Muscle of leg (tissue), 16 donors: ENCODE measurements at places on chromosomes 1 and 21. TPM values are rescaled to one million over a fixed set of nuclear protein-coding genes. Genes with fewer than 3 reads are reported as not detected.

GRCh38 chr1:207172885-207173284 is 68.9 kb downstream of the C4BPA start:
- DNase-seq = peak; percentile 8

- peak; percentile 48 for DNase-seq
Measured at GRCh38 chr1:150150133-150151021, 661 bp downstream of the PLEKHO1 start.

GRCh38 chr1:110081061-110081460 is 10.6 kb upstream of the ALX3 start:
- DNase-seq = no peak

DNA sequence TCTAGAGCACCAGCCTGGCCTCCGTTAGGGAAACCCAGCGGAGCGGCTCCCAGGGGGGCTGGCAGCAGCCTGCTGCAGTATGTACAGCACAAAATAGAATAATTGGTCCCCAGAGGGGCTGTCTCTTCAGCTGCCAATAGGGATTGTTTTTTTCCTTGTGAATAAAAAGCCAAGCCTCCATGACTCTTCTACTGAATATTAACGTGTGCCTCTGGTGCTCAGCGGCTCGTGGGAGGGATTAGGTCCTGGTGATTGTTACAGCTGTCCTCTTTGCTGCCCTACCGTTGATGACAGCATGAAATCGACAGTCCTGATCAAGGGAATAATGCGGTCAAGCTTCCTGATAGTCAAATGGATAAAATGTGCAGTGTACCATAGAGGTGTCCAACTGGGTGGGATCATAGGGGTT is 190.7 kb upstream of the RUNX1 start:
- DNase-seq = peak; percentile 40

DNA sequence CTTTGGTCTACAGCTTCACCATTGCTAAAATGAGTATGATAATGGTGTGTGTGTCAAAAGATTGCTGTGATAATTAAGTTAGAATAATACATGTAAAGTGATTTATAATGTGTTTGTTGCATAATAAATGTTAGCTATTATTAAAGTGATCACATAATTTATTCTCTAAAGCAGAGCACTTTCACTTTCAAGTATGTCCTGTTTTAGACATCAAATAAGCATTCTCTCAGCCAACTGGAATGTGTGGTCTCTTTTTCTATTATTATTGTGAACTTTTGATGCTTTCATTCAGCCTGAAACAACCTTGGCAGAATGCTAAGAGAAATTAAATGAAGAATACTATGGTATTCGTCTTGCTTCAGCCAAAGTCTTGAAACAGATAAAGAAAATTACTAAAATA is 102.8 kb upstream of the COL11A1 start:
- DNase-seq = no peak

GRCh38 chr1:157482174-157482573 is 70.1 kb downstream of the FCRL5 start:
- DNase-seq = no peak

- DNase-seq = peak; percentile 67
Measured at GRCh38 chr1:9376886-9377333, 84.2 kb downstream of the SPSB1 start.

AGBL4 gene
- polyA plus RNA-seq = 0.20 TPM

DNA sequence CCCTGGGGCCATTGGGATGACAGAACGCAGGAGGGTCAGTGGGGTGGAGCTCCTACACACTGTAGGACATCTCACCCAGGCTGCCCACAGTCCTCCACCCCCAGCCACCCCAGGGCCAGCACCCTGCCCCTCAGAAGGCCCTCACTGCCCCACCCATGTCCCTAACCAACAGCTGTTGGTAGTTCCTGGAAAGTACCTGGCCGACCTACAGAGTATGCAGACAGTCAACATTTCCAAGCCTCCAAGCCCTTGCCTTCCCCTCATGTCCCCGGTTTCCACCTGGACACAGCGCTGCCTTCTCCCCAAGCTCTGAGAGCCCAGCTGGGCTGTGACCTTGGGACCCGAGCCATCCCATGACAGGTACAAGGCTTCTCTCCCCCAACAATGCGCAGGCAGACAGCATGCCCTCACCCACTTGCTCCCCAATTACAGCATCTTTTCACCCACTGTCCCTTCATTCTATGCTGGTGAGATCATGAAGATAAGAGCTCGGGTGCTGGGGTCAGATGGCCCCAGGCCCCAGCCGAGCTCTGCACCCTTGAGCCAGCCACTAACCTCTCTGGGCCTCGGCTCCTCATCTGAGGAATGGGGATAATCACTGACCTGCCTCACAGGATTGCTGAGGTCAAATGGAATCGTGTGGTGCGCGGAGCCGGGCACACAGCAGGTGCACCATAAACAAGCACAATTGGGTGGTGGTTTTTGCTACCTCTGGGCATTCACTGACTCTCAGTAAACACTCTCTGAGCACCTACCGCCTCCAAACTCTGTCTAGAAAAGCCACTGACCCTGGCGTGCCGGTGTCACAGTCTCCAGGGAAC is 11.2 kb downstream of the LAPTM5 start:
- DNase-seq = no peak

DNAI4 gene
- polyA plus RNA-seq = 3.8 TPM

DNA sequence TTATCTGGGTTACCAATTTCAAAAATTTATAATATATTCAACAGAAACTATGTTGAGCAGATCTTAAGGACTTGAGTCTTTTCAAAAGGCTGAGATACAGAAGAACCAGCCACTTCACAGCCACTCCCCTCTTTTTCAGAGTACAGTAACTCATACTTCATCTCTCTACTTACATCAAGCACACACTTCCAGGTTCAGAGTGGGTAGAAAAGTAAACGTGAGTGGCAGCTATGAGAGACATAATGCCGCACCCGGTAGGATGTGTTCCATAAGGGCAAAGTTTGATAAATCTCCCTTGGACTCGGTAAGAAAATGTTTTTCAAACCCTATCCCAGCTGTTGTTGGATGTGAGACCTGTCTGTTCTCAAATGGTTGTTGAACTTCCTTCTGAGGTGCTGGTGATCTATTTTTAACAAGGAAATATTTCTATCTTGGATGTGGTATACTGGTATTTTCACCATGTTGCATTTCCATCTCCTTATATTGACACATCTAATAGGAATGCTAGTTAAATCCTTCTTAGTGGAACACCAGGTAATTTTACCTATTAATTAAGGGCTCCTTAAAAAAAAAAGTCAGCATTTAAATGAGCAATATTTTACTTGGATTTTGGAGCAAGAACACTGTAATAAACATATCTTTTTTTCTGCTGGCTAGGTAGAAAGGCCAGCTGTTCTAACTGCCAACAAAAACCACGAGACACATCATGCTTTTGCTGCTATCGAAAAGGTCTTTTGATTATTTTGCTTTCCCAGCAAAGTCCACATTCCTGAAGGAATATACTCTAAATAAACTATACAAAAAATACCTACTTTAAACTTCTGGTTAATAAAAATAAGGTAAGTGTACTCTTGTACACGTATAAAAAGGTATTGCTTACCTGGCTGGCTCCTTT is 28.2 kb downstream of the CNN3 start:
- DNase-seq = no peak

MIXL1 gene
- 0.36 TPM for polyA plus RNA-seq

- no peak for DNase-seq
Measured at GRCh38 chr1:43973981-43974442, 748 bp upstream of the ATP6V0B start.

- DNase-seq = peak; percentile 85
Measured at GRCh38 chr1:102853136-102853535, 255.2 kb downstream of the COL11A1 start.

TGFB2 gene
- polyA plus RNA-seq = 61.1 TPM

GRCh38 chr1:244665771-244666217 is 12.9 kb downstream of the DESI2 start:
- DNase-seq = peak; percentile 74

- peak; percentile 17 for DNase-seq
Measured at GRCh38 chr1:195188821-195189220, 1419.4 kb downstream of the KCNT2 start.

RNF186 gene
- 0.72 TPM for polyA plus RNA-seq

DNA sequence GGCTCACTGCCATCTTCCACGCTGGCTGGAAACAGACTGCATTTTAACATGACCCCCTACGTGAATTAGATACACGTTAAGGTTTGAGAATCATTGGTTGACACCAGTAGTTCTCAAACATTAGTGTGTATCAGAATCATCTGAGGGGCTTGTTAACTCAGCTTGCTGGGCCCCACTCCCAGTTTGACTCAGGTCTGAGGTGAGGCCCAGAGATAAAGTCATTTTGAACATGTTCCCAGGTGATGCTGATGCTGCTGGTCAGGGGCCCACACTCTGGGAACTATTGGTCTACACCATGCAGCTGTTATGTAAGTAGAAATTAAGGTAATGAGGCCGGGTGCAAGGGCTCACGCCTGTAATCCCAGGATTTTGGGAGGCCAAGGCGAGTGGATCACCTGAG is 1.3 kb downstream of the LSM10 start:
- no peak for DNase-seq

RGS4 gene
- polyA plus RNA-seq = 1.8 TPM

- DNase-seq = peak; percentile 60
Measured at GRCh38 chr1:199460933-199461332, 566.6 kb upstream of the NR5A2 start.

DNA sequence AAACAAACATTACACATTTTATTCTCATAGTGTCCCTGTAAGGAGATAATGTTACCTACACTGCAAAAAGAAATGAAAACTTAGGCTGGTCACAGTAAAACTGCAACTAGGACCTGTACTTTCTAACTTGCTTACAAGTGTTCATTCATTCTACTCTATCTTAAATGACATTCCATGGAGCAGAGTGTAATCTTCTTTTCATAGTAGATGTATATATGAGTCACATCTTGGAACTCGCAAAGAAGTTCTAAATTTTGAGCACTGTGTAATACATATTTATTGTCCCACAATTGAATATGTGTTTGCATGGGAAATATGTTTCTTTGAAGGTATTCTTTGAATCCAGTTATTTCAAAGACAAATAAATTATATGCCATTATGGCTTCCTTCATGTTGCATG is 1258.5 kb upstream of the ADGRL2 start:
- peak; percentile 38 for DNase-seq

OR2L13 gene
- polyA plus RNA-seq = not detected

DNA sequence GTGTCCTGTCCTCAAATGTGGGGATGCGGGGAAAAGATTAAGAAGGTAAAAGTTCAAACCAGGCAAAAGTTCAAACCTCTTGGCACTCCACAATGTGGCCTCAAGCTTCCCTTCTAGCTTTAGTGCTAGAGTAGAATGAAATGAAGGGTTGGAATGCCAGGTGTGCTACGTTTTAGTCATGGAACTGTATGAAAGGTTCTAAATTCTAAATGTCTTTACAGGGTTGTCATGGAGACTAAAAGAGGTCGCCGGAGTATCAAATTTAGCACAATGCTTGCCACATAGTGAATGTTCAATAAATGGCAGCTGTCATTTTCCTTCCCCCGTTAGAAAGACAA is 57.2 kb upstream of the LRRC8D start:
- DNase-seq = no peak

- no peak for DNase-seq
Measured at GRCh38 chr1:29196863-29197589, 15.3 kb upstream of the SRSF4 start.

GJA8 gene
- not detected for polyA plus RNA-seq

DNA sequence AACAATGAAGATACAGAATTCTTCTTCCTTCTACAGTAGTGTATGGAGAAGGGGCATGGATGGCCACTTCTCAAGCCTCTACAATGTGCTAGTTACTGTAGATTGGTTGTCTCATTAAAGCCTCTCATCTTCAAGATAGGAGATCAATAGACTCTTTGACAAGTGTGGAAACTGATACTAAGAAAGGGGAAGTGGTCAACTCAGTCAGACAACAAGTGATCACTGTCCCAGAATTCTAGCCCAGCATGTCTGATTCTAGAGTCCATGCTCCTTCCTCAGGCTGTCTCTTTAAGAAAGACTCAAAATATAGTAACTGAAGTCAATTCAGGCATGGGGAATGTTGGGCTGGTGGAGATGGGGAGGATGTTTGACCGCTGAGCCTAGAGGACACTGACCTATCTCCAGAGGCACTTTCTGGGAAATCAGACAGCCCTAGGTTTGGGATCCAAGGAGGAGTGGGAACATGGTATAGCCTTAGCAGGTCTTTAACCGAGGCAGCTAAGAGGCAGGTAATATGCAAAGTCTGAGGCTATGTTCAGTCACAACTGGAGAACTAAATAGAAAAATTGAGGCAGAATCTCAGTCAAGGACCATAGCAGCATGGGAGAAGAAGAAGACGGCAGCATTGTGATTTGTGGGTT is 39.3 kb upstream of the EYA3 start:
- no peak for DNase-seq
